ENCODE measurements at places on chromosomes 4 and X. TPM values are rescaled to one million over a fixed set of nuclear protein-coding genes. Genes with fewer than 3 reads are reported as not detected.

GRCh38 chr4:25590171-25590570, 65.5 kb upstream of the SLC34A2 start:
- no peak for DNase-seq

GRCh38 chr4:2402048-2402842, 16.2 kb downstream of the ZFYVE28 start:
- no peak for DNase-seq

- no peak for DNase-seq
Measured at GRCh38 chr4:28432348-28433025, 1571.8 kb downstream of the STIM2 start.

GRCh38 chrX:38561951-38562719, 793 bp downstream of the TSPAN7 start:
- no peak for DNase-seq

GRCh38 chrX:39709364-39709763, 388.4 kb downstream of the BCOR start:
- DNase-seq = no peak

DNA sequence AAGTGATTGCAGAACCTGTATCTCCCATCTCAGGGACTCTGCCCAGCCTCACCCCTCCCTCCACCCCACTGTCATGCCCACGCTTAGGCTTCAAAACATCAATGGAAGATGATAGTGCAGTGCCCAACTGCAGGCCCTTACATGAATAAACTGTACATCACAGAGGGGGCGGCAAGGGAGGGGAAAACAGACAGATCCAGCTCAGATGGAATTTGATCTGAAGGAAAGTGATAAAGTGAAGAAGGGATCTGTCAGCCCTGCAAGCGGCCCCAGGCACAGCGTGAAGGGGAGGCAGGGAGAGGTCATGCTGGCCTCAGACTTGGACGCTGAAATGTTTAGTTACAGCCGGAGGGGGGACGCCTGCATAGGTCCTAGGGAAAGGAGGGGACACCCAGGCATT, 38.5 kb downstream of the GYG2 start:
- no peak for DNase-seq

GRCh38 chrX:95893636-95894035, 791.0 kb upstream of the DIAPH2 start:
- DNase-seq = no peak

The H2BW2 gene
- not detected for total RNA-seq

The GAR1 gene
- 23.6 TPM for total RNA-seq
